ENCODE measurements at places on chromosomes 2 and 18. TPM values are rescaled to one million over a fixed set of nuclear protein-coding genes. Genes with fewer than 3 reads are reported as not detected.

- no peak for DNase-seq
These were observed 28.0 kb downstream of the PNO1 start for GRCh38 chr2:68185541-68186164.

DNA sequence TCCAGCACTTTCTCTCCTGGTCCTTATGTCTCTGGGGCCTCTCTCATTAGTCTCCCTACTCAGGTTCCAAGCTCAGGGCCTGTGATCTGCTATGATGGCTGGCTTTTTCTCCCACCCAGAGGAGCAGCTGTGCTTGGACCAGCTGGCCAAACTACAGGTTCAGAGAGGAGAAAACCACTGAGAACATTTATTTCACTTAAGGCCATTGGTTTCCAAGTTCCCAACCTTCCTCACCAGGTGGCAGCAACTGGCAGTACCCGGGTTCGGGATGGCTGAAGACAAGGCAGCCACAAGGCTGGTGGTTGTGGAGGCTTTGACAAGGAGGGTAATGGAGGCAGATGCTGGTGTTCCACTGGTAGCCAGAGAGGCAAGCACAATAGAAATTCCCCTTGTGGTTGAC, 29.9 kb upstream of the SELENOI start:
- no peak for DNase-seq

RRM2 gene
- total RNA-seq = 14.7 TPM

DNA sequence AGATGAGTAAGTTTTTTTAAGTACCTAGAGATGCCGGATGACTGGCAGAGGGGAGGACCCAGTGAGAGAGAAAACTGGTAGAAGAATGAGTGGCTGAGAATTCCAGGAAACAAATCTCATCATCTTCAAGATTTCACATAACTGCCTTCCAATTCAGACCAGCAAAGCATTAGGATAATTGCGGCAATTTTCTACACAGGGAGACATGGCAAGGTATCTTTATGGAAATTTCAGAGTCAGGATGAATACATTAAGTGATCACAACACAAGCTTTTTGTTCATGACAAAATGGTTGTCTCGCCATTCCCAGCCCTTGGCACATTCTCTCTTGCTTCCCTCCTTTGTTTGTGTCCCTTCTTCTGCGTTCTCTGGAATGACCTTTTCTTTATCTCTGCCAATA, 82.1 kb downstream of the ALK start:
- no peak for DNase-seq

ADRA2B gene
- total RNA-seq = 0.32 TPM

DNA sequence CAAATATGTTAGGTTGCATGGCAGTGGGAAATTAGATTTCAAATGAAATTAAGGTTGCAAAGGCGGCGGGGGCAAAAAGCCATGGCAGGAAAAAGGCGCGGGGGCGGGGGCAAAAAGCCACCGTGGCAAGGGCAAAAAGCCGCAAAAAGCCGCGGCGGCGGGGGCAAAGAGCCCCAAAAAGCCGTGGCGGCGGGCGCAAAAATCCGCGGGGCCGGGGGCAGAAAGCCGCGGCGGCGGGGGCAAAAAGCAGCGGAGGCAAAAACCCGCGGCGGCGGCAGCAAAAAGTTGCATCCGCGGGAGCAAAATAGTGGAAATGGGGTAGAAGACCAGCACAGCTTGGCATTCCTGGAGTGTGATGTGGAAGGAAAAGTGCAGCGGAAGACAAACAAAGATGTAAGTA, 417.1 kb downstream of the ANKRD30B start:
- no peak for DNase-seq

GRCh38 chr2:236257575-236257974, 6.6 kb downstream of the ASB18 start:
- DNase-seq = no peak

GRCh38 chr2:68839260-68839833, 31.9 kb downstream of the BMP10 start:
- DNase-seq = no peak

DNA sequence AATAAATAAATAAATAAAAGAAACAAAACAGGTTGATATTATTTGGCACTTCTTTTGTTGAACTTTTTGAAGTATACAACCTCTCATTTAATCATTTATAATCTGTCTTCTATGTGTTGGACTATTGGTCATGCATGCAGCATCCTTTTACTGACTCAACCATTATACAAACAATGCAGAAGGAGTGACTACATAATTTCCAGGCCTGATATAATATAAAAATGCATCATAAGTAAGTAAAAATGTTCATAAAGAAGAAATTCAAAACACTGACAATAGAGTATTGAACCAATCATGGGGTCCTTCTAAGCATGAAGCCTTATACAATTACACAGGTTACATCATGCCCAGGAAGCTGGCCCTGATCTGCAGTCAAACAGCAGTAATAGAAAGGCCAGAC, 141.5 kb upstream of the FN1 start:
- peak; percentile 35 for DNase-seq

DNA sequence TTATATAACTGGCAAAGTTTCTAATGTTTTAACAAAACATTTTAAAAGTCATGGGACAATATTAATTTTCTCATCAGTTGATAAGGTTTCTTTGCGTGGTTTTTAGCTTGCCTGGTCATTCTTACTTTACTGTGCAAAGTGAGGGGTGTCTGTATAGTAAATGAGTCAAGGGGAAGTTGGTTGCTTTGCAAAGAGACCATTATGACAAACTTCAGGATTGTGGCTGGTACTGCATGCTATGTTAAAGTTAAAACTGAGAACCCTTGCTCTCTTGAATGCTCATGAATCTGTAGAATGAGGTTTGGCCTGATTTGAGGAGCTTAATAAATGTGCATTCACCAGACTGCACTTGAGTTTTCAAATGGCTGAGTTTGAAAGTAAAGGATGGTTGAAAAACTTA, 47.0 kb downstream of the COL4A4 start:
- no peak for DNase-seq

- DNase-seq = peak; percentile 76
These were observed 232.8 kb downstream of the GRB14 start for GRCh38 chr2:164388511-164388910.

DNA sequence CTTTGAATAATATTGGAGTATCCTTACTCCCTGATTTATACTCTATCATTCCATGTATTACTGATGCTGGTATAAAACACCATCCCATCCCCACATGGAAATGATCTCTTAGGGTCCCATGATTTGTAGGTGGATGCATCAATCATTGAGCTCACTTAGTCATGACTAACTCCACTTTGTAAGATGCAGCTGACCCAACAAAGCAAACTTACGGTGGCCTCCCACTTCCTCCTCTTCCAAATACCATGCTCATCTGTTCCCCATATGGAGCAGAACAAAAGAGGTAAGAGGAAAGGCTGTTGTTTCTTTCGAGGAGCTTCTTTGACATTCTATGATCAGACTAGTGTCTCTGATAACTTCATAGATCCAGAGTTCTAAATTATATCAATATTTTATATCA, 640.2 kb upstream of the SLC39A10 start:
- DNase-seq = no peak

GRCh38 chr2:239323447-239323846, 77.4 kb downstream of the HDAC4 start:
- DNase-seq = no peak

- DNase-seq = peak; percentile 88
These were observed 136.5 kb upstream of the ETAA1 start for GRCh38 chr2:67260343-67261277.

- no peak for DNase-seq
These were observed 59.3 kb upstream of the ITM2C start for GRCh38 chr2:230805353-230806017.

COLEC12 gene
- total RNA-seq = not detected

CHST10 gene
- total RNA-seq = 22.1 TPM

GRCh38 chr2:69709290-69709689, 32.6 kb upstream of the ANXA4 start:
- no peak for DNase-seq

- peak; percentile 84 for DNase-seq
These were observed 60.8 kb downstream of the EFEMP1 start for GRCh38 chr2:55862673-55863390.

DNA sequence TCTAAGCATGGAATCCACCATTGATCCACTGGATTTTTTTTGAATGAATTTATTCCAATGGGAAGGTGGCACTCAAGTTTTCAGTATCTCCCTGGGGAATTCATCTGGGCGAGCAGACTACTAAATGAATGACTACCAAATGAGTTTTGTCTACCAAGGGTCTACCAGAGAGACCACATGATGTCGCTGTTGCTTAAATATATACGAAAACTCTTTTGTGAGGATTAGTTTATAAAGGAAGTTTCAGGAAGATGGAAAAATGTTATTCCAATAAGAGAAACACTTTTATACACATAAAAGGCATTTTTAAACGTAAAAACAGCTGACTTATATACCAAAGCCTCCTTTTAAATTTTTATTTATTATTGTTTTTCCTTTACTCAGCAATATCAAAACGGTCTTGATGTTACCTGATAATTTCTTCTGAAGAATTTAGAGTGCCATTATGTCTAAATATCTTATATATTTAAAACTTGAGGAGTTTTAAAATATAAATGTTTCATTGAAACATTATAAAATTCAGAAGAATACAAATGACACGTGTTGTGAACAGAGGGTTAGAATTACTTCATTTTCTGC, 139.7 kb downstream of the HRH4 start:
- no peak for DNase-seq

GRCh38 chr2:237980751-237981150, 13.9 kb downstream of the UBE2F start:
- DNase-seq = no peak

- DNase-seq = no peak
These were observed 61.1 kb downstream of the CABLES1 start for GRCh38 chr18:23196119-23197007.

TACR1 gene
- not detected for total RNA-seq

RFTN2 gene
- total RNA-seq = not detected

DNA sequence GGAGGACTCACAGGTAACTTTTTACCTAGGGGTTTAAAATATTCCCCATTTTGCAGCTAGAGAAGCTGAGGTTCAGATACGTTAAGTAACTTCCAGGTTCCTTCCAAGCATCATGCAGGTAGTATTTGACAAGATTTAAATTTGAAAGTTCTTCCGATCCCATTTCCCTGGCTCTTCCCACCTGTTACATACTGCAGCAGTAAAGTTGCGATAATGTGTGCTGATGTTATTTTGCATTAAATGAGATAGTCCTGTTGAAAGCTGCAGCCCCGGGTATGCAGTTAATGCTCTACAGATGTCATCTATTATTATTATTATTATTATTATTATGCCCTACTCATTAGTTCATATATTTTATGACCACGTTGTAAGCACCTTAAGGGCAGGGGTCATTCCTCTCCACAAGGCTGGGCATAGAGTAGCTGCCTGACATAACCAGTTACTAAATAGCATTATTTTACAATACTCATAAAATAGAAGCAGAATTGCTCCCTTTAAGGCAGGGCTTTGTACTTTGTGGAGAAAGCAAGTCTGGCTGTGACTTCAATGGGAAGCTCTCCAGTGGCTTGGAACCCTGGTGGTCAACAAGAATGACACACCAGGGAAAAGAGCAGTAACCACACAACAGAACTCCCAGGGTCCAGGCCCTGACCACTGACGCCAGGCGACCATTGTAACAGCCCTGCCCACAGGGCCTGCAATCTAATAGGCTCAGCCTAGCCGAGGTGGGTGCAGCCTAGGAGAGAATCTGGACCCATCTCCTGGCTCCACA, 112.0 kb upstream of the STPG4 start:
- DNase-seq = no peak

BUB1 gene
- total RNA-seq = 76.6 TPM

DNA sequence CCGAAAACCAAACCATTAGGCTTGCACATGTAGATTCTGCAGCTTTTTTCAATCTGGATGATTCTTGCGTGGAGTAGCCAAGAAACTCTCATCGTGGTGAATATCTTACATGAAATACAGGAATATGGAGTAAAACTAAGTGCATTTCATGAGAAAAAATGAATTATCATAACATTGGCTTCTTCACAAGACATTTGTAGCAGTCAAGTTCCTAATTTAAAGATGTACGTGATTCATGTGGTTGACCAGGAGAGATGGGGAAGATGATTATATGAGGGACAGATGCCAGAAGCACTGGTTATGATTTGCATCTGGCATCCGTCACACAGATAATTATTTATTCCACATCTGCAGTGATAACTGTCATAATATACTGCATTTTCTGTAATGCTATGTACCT, 90.4 kb downstream of the ANTXR1 start:
- no peak for DNase-seq

ZSWIM2 gene
- not detected for total RNA-seq

GRCh38 chr2:236711440-236711839, 141.8 kb downstream of the ACKR3 start:
- DNase-seq = no peak

AQP4 gene
- not detected for total RNA-seq

DNA sequence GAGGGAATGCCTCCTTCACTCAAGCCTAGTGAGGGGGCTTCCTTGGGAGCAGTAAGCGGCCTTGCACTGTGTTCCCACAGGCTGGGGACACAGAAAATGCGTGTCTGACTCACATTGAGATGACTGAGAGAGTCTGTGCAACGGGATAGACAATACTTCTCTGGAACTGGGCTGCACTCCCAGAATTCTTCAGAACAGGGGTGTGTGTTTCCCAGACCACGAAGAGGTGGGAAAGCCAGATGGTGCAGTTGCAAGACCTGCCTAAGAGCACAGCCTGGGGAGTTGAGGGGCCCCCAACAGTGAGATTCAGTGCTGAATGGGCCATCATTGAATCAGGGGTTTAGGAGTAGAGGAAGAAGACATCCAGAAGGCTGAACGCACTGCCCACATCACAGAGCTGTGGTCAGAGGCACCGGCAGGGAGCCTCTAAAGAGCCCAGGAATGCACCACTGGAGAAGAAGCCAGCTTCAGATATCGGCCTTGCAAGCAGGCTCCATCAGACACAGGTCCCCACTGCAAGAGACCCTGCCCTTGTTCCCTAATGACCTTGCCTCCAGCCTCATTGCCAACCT, 36.6 kb upstream of the MRPL19 start:
- no peak for DNase-seq

DNA sequence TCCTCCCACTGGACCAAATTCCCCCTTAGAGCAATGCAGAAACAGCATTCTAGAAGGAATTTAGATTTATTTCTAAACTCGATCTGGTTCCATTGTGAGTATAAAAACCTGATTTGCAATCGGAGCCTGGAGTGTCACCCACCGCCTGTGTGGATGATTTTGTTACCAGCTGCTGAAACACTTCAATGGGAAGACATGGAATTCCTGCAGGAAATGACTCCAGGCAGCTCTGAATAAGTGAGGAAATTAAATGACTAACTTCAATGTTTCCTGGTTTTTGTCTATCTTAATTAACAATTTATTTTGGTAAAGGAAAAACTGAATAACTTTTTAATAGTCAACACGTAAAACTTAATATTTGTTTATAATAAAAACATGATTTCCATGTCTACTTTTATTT, 19.3 kb downstream of the CTAGE1 start:
- no peak for DNase-seq

- DNase-seq = no peak
These were observed 11.4 kb upstream of the NDUFV2 start for GRCh38 chr18:9091066-9091476.

GRCh38 chr2:204015118-204015843, 78.7 kb downstream of the ICOS start:
- DNase-seq = no peak

- no peak for DNase-seq
These were observed 1.7 kb downstream of the ALLC start for GRCh38 chr2:3659447-3660432.

ZBTB7C gene
- 0.84 TPM for total RNA-seq
